ENCODE measurements at places on chromosomes 5 and 9. TPM values are rescaled to one million over a fixed set of nuclear protein-coding genes. Genes with fewer than 3 reads are reported as not detected.

GRCh38 chr9:130262771-130263170 lies 2.8 kb upstream of the HMCN2 start:
- no peak for DNase-seq

Gene ROR2
- total RNA-seq, result 12.0 TPM

GRCh38 chr5:13359344-13359743 lies 585.1 kb downstream of the DNAH5 start:
- no peak for DNase-seq

GRCh38 chr5:170486371-170486770 lies 17.4 kb upstream of the KCNIP1 start:
- DNase-seq, result no peak

DNA sequence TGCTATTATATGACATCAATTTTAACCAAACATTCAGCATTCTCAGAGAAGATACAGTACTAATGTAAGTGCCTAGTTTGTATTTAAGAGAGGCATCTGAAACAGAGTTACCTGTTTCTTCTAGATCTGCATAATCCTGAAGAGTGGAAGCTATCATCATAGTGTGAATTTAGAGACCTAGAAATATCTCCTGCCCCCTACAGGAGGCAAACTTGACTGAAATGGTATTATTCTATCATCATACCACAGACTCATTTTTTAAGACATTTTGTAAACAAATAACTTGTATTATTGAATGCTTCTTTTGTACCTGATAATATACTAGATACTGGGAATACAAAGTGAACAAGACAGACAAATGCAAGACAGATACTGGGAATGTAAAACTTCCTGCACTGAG lies 216.8 kb upstream of the RPS23 start:
- DNase-seq, result no peak

- no peak for DNase-seq
These were observed 74.1 kb upstream of the PIK3R1 start for GRCh38 chr5:68141494-68141893.

GRCh38 chr5:34656700-34657273 lies 659 bp downstream of the RAI14 start:
- no peak for DNase-seq

Gene SEC24A
- total RNA-seq, result 24.8 TPM

- no peak for DNase-seq
These were observed 16.0 kb upstream of the PHF19 start for GRCh38 chr9:120892748-120893610.

- DNase-seq, result no peak
These were observed 50.2 kb upstream of the STARD4 start for GRCh38 chr5:111562561-111562960.

GRCh38 chr5:128896675-128897074 lies 68.6 kb upstream of the SLC27A6 start:
- DNase-seq, result no peak

- no peak for DNase-seq
These were observed 12.8 kb downstream of the LEAP2 start for GRCh38 chr5:132886064-132886823.

Gene IL3
- total RNA-seq, result not detected

Gene LYSMD3
- total RNA-seq, result 23.0 TPM

- DNase-seq, result no peak
These were observed 2.5 kb upstream of the SLC31A2 start for GRCh38 chr9:113148372-113148705.

DNA sequence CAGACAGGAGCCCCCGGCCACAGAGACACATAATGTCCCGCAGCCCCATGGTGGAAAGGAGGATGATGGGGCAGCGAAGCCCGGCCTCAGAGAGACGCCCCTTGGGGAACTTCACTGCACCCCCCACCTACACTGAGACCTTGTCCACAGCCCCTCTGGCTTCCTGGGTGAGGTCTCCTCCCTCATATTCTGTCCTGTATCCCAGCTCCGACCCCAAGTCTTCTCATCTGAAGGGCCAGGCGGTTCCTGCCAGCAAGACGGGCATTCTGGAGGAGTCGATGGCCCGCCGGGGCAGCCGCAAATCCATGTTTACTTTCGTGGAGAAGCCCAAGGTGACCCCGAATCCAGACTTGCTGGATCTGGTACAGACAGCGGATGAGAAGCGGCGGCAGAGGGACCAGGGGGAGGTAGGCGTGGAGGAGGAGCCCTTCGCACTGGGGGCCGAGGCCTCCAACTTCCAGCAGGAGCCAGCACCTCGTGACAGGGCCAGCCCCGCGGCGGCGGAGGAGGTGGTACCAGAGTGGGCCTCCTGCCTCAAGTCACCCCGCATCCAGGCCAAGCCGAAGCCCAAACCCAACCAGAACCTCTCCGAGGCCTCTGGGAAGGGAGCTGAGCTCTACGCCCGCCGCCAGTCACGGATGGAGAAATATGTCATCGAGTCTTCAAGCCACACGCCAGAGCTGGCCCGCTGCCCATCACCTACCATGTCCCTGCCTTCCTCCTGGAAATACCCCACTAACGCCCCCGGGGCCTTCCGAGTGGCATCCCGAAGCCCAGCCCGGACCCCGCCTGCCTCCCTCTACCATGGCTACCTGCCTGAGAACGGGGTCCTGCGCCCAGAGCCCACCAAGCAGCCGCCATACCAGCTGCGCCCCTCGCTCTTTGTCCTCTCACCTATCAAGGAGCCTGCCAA lies 8.9 kb downstream of the SYNPO start:
- DNase-seq, result no peak

Gene MEF2C
- total RNA-seq, result 125 TPM

GRCh38 chr5:104573949-104574709 lies 1011.5 kb upstream of the NUDT12 start:
- peak; percentile 3 for DNase-seq

Gene IGFBPL1
- 0.79 TPM for total RNA-seq

GRCh38 chr9:126690431-126691051 lies 76.8 kb downstream of the LMX1B start:
- no peak for DNase-seq

DNA sequence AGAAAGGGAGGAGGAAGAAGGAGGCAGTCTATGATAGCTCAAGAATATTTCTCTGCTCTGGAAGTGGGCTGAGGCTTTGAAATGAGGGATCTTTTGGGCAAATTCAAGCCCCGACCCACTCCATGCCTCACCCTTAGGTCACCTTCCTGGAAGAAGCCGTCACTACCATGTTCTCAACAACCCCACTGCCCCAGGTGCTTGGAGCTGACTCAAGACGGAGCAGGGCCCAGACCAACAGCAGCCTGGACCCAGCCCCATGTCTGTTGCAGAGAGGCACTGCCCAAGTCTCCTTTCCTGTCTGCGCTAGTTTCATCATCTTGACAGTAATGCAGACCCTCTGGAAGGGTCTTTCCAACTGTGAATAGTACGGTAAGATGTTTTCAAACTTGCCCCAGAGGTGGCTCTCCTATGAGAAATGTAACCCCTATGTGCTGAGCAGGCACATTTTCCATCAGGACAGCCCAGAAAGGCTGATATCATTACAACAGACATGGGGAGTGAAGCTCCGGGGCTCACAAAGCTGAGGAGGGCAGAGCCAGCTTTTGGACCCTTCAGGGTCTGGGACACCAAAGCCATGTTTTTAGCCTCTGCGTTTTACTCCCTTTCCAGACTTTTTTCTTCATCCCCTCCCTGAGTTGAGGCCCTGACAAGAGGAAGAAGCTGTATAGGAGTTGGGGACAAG lies 128.2 kb upstream of the LARP1 start:
- no peak for DNase-seq

DNA sequence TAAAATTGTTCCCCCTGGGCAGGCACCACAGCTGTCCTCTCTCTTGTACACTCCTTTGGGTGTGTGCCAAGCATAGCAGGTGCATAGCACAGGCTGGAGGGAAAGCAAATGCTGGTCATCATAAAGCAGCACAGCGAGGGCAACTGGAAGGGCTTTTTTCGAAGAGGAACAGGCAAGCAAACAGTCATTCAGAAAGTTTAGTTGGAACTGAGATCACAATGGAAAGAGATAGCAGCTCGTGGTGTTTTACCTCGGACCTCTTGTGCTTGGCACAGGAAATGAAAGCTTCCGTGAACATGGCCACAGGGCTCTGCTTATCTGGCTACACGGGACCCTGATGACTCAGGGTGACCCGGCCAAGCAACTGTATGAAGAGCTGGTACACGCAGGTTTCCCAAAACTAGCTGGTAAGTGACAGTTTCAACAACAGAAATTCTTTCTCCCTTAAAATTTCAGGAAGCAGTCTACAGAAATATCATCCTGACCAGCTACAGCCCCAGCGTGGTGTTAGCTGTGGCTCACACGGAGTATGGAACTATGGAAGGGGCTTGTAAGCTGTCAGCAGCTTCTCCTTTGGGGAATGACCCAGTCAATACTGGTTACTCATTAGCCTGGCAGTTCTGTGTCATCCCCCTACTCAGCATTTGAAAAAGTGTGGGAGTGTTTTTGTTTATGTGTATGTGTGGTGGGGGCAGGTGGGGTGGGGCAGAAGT lies 48.1 kb downstream of the POC5 start:
- no peak for DNase-seq

- no peak for DNase-seq
These were observed 94.9 kb downstream of the RAD23B start for GRCh38 chr9:107378006-107378405.

- DNase-seq, result no peak
These were observed 103.1 kb upstream of the TSLP start for GRCh38 chr5:110968246-110969005.

Gene GARIN3
- total RNA-seq, result not detected

Gene PRRX2
- total RNA-seq, result 9.4 TPM

DNA sequence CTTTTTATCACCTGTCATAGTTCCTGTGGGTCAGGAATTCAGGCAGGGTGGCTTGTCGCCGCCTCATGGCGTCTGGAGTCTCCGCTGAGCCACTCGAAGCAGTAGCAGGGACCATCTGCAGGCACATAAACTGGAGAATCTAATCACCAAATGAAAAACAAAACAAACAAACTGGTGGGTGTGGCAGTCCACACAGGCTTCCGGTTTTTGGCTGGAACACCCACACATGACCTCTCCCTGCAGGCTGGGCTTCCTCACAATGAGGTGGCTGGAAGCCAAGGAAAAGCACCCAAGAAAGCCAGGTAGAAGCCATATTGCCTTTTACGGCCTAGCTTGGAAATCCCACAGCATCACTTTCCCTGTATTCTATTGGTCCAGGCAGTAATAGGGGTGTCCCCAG lies 197.0 kb downstream of the SYK start:
- DNase-seq, result no peak

DNA sequence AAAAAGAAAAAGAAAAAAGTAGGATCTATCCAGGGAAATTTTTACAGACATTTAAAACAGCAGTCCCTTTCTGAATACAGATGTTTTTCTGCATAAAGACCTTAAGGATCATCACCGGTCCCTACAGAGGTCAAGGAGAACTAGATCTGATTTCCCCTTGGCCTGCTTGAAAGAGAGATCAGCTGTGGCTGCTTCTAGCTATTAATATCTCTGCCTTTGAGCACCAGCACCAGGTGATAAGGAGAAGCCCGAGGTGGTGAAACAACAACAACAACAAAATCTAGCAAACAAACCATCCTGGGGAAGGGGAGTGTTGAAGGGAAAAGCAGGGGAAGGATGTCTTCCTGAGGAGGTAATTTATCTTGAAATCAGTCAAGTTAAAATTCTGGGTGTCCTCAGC lies 42.1 kb downstream of the ZNF366 start:
- no peak for DNase-seq

GRCh38 chr5:100899675-100900074 lies 3.4 kb downstream of the ST8SIA4 start:
- no peak for DNase-seq

- DNase-seq, result no peak
These were observed 12.8 kb downstream of the EHMT1 start for GRCh38 chr9:137631345-137632229.

- DNase-seq, result no peak
These were observed 214.8 kb downstream of the PAX5 start for GRCh38 chr9:36818965-36819870.

GRCh38 chr9:123000371-123001068 lies 32.9 kb upstream of the GPR21 start:
- no peak for DNase-seq

- no peak for DNase-seq
These were observed 31.2 kb downstream of the NR3C1 start for GRCh38 chr5:143372187-143372829.

Data from skin of body (tissue), 3 donors.